ENCODE measurements at places on chromosomes 2 and 18.

DNA sequence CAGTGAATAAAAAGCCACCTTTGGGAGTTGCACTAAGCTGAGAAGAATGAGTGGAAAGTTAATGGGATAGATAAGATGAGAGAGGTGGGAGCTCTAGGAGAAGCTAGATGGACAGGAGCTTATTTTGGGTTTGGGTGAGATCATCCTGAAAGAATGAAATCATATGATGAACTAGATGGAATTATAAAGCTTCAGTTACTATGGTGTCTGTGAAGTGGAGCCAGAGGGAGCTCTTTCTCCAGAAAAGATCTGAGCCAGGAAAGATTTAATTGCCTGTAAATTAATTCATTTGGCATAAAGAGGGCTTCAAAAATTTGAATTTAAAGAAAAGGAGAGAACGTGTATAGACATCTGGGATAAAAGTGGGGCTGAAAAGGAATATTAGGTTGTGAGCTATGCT is 10.3 kb downstream of the DNAH6 start:
- no peak for DNase-seq

DNA sequence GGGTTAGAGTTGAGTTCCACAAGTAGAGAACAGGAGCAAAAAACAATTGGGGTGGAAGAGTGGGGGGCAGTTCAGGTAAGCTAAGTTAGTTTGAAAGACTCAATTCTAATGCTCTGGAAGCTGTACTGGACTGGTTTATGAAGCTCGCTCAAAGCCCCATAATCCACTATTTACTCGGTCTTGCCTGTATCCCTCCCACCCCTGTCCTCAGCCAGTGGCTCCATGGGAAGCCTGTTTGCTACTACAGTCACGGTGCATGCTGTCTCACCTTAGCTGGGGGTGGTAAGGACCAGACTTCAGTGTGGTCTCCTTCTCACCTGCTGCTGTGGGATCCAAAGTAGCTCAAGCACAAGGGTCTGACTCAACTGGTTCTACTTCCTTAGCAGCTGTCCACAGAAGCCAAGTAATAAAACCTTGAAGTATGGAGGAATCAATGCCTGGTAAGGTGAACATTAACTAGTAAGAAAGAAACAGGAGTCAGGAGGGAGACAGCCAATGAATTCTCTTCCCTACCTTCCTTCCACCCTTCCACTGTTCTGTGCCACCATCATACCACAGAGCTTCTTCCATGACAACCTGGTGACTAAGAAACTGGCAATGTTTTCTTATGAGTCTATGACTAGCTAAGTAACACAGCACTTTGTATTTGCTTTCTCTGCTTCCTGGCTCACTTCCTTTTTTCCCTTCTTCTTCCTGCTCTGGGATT is 230.8 kb downstream of the SRBD1 start:
- no peak for DNase-seq

- DNase-seq, result no peak
These were observed 37.5 kb downstream of the CMPK2 start for GRCh38 chr2:6828299-6828584.

DNA sequence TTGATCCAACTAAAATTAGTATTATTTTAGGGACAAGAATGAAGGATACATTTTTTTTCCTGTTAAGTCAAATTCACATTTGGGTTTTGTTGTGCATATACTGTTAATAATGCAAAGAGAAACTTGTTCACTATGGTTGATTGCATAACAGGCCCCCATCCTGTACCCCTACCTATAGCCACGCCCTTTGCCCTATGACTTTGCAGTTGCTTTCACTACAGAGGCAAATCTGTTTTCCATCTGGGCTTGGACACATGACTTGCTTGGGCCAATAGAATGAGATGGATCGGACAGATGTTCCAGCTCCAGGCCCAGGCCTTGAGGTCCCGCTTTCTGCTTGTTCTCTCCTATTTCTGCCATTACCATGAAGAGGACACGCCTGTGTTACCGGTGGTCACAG is 278.5 kb upstream of the HNRNPA3 start:
- DNase-seq, result no peak

GRCh38 chr2:95345081-95345562 is 48.0 kb downstream of the KCNIP3 start:
- no peak for DNase-seq

- no peak for DNase-seq
These were observed 334.0 kb downstream of the SOCS6 start for GRCh38 chr18:70622622-70623419.

- DNase-seq, result no peak
These were observed 17.0 kb upstream of the ARHGEF4 start for GRCh38 chr2:130819608-130820278.

DNA sequence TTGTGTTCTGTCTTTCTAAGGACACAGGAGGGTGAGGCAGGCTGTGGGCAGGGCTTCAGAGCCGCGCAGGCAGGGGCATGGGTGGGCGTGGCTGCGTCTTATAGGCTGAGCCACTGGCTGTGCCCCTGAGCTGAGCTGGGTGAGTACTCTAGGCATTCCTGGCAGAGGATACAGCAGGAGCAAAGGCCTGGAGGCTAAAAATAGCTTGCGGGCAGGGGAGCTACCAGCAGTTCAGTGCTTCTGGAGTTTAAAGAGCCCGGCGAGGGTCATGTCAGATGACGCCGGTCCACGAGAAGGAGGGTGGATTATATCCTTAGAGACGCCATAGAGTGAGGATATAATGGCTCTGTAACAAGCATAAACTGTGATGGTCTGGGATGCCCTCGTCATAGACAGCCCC is 31.5 kb upstream of the PDIA6 start:
- DNase-seq, result peak; percentile 97

Measured in NCI-H187 (cell line).